HS-5 (cell line): ENCODE measurements at places on chromosomes 7 and 10.

GRCh38 chr10:24428410-24428782, 219.5 kb downstream of the KIAA1217 start:
- DNase-seq = no peak

DNA sequence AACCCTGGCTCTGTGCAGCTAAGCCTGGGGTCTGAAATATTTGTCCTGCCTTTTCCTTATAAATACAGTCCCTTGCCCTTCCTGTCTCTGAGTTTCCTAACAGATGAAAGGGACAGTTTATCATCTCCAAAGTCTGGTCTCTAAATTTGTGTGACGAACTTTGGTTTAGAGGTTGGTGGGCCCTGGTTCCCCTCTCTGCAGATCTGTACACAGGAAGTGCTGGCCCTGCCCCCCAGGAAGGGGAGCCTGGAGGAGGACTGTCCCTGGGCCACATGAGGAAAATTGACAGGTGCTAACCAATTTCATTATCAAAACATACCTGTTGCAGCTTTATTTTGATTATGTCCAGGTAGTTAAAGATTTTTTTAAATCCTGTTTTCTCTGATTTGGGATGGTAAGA, 34.5 kb downstream of the PPP2R2D start:
- no peak for DNase-seq

DNA sequence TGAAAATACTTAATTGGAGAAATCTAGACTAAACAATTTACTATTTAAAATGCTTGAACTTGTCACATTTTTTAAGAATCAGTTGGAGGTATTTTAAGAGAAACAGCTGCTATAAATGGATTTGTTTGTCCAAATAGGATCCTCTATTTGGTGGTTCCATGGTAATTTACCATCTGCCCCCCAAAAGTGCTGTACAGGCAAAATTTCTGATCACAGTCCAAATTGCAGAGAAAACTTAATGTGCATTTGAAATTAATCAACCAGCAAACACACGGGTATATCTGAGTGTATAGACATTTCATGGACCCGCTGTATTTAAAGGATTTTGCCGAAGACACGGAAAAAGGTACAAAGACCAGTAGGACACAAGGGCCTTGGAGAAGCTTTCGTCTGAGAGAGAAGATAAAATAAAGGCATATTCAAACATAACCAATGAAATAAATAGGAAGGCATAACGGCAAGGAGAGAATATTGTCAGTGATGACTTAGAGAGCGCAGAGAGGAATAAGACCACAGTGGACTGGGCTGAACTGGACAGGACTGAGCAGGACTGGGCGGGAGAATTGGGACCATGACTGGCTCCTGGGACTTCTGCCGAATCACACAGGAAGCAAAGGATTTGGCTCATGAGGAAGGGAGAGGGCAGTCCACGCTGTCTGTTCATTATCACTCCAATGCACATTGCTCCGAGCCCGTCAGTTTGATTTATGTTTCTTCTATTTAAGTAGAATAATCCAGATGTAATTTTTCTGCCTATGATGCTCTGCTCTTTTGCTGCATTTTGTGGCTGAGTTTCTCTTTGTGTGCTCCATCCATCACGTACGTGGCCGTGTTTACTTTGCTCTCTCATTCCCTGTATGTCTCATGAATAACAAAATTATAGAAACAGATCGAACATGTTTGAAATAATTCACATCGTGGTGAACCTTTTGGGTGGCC, 112.8 kb downstream of the PRLHR start:
- DNase-seq = no peak

DNA sequence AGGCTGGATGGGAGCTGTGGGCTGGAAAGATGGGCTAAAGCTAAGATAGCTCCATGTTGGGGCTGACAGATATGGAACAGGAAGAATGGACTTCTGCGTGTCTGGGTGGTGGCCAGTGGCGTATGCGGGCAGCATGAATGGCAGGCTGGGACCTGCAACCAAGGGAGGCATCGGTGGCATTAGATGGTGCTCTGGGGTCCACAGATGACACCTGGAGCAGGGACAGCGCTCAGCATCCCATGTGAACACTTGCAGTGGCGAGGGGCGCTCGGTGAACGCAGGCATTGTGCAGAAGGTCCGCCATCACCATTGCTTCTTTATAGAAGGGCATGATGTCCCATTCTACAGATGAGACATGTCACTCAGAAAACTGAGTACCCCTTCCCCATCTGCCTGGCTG, 21.0 kb upstream of the SMARCD3 start:
- DNase-seq = no peak

GRCh38 chr7:129115676-129116075, 28.8 kb upstream of the TSPAN33 start:
- no peak for DNase-seq

DNA sequence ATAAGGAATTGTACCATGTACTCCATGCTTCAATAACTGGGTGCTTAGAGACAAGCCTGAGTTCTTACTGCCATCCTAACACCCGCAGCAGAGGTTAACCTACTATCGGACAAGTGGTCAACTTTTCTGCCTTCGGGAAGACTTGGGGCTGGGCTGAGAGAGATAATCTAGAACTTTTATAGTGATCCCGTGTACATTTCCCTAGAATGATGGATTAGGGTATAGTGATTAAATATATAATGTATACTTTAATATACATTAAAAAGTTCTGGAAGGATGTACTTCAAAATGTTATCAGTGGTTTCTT, 12.2 kb upstream of the HNRNPF start:
- no peak for DNase-seq

DNA sequence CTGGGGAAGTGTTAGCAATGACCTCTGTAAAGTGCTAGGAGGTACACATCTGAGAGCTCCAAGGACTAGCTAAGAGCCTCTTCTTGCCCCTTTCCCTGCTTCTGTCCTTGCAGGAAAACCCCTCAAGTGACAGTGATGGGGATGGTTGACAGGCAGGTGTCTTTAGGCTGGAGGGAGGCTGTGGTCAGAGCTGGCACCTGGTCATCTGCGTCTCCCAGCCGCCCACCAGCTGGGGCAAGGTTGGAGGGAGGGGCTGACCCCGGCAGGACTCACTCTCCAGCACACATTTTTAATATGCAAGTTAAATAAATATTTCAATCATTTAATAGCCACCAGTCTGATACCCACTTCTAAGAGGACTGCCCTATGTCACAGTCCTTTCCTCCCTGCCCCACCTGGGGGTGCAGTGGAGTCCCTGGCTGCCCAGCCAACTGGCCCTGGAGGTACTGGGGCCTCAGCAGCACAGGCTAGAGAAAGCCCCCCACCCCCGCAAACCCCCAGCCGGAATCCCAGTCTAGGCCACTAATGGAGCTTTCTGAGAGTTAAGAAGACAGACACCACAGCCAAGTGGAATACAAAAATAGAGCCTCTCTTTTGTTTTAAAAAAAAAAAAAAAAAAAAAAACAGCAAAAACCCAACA, 6.3 kb downstream of the FGF8 start:
- no peak for DNase-seq

GRCh38 chr7:155361346-155361680, 63.6 kb downstream of the INSIG1 start:
- DNase-seq = no peak

DNA sequence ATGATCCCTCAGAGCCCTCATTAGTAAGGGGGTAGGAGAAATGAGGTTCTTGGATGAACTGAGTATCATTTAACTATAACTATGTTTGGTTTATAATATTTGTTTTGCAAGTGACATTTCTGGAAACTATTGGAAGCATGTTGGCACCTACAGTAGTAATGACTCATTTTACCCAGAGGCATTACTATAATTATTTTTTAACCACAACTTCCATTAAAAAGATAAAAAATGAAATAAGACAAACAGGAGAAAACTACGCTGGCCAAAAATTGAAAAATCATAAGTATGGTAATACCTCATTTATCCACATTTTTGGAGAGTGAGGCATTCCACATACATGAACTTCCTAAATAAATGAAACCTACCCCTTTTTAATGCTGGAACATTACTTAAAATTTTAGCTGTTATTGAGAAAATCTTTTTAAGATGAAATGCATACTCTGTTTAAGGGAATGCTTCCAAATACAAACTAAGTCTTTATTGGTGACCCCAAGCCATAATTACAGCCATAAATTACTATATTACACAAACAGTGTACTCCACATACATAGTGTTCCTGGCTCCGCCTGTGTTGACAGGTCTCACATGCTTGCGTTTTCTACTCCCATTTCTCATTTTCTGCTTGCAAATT, 84.6 kb upstream of the CAPZA2 start:
- peak; percentile 20 for DNase-seq

DNA sequence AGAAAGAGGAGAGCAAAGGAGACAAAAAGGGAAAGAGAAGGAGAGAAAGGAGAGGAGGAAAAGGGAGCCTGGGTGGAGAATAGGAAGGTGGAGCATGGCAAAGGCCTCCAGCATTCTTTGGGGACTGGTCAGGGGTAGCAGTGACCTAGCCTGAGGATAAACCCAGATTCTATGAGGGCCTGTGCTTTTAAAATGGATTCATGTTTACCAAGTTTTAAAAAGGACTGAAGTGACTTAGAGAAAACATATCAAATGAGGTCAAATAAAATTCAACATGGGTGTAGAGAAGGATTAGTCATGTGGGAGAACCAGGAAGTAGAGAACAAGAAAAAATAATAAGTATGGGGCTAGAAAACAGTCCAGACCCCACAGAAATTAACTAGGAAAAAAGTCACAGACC, 20.7 kb downstream of the CREB3L2 start:
- no peak for DNase-seq

GRCh38 chr7:136102881-136103280, 125.7 kb upstream of the MTPN start:
- DNase-seq = no peak

GRCh38 chr7:17677408-17677807, 262.9 kb downstream of the SNX13 start:
- DNase-seq = no peak
